A549 (cell line): ENCODE measurements at places on chromosomes 3 and 15.

GRCh38 chr3:139230391-139230790 lies 113.4 kb upstream of the MRPS22 start:
- DNase-seq: no peak

GRCh38 chr3:116046350-116046749 lies 398.9 kb downstream of the LSAMP start:
- DNase-seq: no peak

DNA sequence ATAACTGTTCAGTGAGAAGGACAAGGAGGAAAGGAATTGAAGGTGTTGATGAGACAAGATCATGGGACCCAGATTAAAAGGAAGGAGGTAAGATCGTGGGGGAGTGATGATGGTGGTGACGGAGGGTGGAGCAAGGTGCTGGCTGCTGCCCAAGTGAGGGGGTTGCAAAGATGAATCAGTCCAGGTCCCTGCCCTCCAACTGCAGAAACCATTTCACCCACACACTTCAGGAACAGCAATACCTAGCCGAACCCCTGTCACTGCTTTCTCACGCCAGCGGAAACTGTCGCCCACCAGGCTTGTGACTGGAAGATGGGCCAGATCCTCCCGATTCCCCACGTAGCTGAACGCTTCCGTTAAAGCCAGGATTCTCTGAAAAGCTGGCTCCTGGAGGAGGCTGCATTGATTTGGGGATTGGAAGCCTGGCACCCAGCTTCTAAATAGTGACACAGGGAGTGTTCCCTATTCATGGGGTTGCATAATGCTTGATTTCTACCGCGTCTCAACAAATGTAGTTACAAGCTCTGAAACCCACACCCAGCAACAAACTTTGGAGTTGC lies 3.2 kb upstream of the LSG1 start:
- DNase-seq: no peak

GRCh38 chr3:120559242-120560061 lies 36.7 kb upstream of the NDUFB4 start:
- peak; percentile 33 for DNase-seq

GRCh38 chr3:120028271-120029047 lies 65.8 kb downstream of the GSK3B start:
- no peak for DNase-seq

DNA sequence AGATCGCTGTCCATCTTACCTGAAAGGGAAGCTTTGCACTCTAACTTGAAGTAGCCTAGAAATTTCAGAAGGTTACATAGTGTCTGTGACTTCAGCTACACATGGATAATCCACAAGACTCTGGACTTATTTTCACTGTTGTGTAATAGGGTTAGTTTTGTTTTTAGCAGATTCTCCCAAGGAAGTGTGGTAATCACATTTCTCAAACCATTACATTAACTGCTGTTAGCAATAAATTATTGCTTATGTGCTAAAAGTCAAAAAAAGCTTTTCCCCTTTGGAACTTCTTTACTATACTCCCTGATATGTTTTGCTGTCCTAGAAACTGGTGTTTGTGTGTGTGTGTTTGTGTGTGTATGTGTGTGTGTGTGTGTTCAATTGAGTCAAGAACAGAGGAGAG lies 351.8 kb upstream of the TPRG1 start:
- no peak for DNase-seq

GRCh38 chr3:185881926-185882325 lies 55.9 kb downstream of the TRA2B start:
- no peak for DNase-seq

DNA sequence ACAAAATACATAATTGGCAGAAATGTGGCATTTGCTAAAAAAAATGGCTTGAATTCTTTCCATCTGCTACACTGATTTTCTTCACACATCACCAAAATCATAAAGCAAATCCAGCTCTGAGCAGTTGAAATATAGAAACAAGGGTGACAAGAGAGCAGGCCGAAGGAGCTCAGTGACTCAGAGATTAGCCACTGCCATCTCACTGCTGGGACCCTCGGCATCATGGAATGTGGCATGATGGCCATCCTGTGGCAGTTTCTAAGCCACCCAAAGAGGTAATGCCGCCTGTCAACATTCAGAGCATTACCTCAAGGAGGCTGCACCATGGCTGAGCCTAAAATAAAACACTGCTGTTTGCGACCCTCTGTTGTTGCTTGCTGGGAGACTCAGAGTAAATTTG lies 80.5 kb upstream of the OSBPL11 start:
- no peak for DNase-seq

GRCh38 chr3:132283440-132283839 lies 33.8 kb upstream of the ACP3 start:
- no peak for DNase-seq

GRCh38 chr3:39750712-39751111 lies 58.7 kb upstream of the MYRIP start:
- no peak for DNase-seq

DNA sequence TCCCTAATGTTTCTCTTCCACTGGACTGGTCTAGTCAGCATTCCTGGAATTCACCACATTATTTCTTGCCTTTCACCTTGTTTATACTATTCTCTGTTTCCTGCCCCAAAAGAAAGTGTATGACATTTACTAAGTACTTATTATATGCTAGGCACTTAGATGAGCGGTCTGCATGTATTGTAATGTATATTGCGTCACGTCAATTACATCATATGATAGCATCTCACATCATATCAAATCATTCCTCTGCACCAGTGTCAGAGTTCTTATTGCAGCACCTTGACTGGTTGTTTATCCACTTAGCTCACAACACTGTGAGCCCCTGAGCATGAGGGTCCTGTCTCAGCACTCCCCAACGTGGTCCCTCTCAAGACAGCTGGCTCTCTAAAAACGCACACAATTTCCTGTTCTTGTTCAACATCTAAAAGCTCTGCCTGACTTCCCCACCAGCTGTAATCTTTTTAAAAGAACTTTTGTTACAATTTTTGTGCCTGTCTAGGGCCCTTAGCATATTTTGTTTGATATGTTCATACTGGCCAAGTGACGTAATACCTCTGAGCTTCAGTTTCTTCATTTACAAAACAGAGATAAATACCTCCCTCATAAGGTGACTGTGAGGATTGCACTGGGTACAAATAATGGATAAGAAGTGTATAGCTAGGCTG lies 58.8 kb downstream of the ARHGAP31 start:
- DNase-seq: no peak

GRCh38 chr3:122931636-122932035 lies 95.9 kb downstream of the SEMA5B start:
- DNase-seq: no peak

DNA sequence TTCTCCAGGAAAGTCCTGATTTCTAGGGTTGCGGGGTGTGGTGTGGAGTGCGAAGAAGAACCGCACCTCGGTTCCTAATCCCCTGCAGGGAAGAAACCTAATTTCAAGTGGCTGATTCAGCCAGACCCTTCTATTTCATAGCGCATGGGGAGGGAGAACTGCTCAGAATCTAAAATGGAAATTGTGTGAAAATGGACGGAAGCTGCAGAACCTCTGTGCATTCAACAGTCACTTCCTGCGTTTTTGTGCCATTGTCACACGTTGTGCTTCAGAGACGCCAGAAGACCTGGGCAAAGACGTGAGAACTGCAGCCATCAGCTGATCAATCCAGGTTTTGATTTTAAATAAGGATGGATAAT lies 1.2 kb downstream of the SIDT1 start:
- DNase-seq: no peak

DNA sequence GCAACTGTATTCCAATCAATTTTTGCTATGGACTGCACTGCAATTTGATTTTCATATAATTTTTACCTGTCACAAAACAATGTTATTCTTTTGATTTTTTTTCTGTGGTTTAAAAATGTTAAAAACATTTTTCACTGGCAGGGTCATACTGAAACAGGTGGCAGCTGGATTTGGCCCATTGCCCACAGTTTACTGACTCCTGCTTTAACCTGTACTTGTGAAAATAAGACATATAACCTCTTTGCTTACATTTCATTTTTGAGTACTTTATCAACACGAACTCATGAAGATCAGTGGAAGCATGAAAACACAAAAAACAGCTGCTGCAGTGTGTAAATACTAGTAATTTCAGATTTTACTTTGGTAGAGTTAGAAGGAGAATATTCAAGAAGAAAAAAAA lies 313.1 kb downstream of the WDR72 start:
- no peak for DNase-seq

- DNase-seq: no peak
These were observed 124.4 kb upstream of the CGNL1 start for GRCh38 chr15:57251941-57252340.

GRCh38 chr15:91950631-91951329 lies 97.3 kb downstream of the SLCO3A1 start:
- no peak for DNase-seq

DNA sequence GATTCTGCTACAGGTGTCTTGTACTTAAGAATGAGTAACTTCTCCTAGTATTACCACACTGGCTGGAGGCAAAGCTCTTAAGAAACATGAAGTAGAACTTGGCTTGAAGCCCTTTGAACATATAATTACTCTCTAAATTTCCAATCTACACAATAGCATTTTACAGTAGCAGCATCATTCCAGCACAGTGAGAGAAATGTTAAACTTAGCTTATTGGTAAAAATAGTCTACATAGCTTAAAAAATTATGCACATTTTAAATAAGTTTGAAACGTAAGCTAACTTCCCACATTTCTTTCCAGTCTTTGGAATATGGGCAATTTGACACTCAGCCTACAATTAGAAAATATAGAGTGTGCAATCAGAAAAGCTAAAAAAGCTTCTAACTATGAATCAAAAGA lies 32.8 kb upstream of the TOP2B start:
- no peak for DNase-seq

DNA sequence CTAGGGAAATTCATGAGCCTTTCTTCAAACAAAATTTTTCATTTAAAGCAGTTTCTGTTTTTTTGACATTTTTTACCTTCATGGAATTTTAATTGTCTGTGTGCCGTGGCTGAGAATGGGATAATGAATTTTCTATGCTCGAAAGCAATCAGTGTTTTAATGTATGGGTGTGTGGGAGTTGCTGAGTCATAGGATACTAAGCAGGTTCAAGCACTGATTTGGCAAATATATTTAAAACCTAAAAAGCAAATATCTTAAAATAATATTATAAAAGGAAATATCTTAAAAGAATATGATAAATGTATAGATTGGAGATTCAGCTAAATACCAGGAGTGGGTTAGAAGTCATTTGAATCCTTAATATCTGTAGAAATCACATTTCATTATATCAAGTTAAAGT lies 173.6 kb upstream of the LRRFIP2 start:
- no peak for DNase-seq

DNA sequence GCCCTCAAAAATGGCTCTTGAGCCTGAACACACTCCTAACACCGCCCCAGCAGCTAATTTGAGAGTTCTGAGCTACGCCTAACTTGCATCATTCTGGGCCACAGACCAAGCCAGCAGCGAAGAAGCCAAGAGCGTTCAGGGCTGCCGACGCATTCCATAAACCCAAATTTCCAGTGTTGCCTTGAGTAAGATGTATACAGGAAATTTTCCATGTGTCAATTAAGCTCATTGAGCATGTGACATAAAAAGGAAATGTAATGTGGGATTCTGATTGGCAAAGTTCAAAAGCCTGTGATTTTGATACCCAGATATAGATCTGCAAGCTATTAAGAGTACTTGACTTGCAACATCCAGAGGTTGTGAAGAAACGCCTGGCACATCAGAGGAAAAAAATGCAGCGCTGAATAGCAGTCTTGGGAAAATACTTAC lies 148.6 kb upstream of the NR2F2 start:
- no peak for DNase-seq
